ENCODE measurements at places on chromosomes 7 and 10. TPM values are rescaled to one million over a fixed set of nuclear protein-coding genes. Genes with fewer than 3 reads are reported as not detected.

Gene CRHR2
- not detected for total RNA-seq

Gene SFTPA2
- not detected for total RNA-seq

Gene FAM25G
- total RNA-seq = not detected

Gene SLC39A12
- total RNA-seq = not detected

Gene GTF2IRD1
- total RNA-seq = 15.0 TPM

Gene TRIM50
- not detected for total RNA-seq

Gene ALOX5
- total RNA-seq = 25.3 TPM

Gene OR2A5
- total RNA-seq = not detected

Gene HOXA13
- 35.3 TPM for total RNA-seq

Gene PDK4
- 254 TPM for total RNA-seq

Gene PNLIP
- not detected for total RNA-seq

Gene CCL24
- total RNA-seq = not detected

Gene LMOD2
- total RNA-seq = not detected

DNA sequence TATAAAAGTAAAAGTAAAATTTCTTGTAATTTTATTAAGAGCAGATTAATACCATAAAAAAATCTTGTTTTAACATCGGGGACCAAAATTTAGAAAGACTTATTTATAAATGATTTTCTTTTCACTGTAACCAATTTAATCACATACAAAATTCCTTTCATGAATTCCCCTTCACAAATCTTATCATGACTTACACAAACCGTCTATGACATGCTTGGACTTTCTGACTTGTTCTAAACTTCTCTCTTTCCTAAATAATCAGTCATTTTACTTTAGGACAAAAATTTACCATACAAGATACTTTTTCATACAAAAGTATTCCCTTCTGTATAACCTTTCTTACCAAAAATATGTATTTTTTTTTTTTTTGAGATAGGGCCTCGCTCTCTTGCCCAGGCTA is 9.3 kb downstream of the CROT start:
- no peak for DNase-seq
- no peak overlapping the region for H3K27ac ChIP-seq
- no peaks in the 10 kb centered on the region for H3K4me1 ChIP-seq
- peaks cover 17% of the 10 kb centered on the region for H3K36me3 ChIP-seq
- no peak overlapping the region for H3K4me3 ChIP-seq

GRCh38 chr7:157619753-157620525 is 283.1 kb downstream of the DNAJB6 start:
- H3K4me3 ChIP-seq = no peak overlapping the region
- H3K4me1 ChIP-seq = no peaks in the 10 kb centered on the region
- no peak overlapping the region for H3K27ac ChIP-seq

DNA sequence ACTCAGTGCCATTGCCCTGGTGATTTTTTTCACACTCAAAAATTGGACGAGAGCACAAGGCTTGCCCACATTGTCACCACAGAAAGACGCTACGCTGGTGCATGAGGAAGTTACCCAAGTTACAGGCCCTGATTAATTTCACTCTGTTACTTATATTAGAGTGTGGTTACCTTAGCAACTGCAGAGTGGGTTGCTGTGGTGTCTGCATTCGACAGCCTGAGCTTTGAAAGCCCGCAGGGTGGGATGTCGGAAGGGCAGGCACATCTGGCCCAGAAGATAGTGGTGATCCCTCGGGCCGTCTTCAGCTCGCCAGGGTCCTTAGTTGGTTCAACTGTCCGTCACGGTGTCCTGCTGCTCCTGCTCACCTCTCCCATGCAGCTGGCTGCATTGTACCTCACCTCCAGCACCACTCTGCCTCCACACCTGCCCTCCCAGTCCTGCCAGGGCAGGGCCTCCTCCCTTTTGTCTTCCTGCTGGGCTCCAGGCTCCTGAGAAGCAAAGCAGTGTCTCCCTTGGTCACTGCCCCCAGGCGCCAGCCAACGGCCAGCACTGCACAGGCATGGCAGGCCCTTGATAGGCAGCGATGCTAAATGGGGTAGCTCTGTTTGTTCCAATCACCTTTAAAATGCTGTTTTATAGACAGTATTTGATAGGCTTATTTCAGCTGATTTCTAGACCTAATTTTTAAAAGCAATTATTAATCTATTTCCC is 167.2 kb downstream of the EBF3 start:
- H3K36me3 ChIP-seq = no peaks in the 10 kb centered on the region
- H3K27ac ChIP-seq = no peak overlapping the region
- DNase-seq = no peak
- no peak overlapping the region for H3K4me3 ChIP-seq

DNA sequence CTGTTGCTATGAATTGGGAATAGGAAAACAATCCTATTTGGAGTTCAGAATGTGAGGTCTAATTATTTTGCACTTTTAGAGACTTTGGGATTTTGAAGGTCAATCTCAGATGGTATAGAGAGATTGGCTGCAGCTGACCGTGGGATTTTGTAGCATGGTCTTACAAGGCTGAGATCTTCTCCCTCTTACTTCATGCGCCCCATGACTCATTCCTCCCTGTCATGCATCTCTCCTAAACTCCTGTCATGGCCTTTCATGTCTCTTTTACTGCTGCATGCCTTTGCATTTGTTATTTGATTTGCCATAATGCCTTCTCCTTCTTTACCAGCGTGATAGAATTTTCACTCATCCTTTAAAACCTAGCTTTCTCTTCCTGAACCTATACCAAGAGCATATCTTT is 133.1 kb downstream of the BBS9 start:
- no peak for DNase-seq
- H3K27ac ChIP-seq = no peak overlapping the region
- no peaks in the 10 kb centered on the region for H3K27me3 ChIP-seq

DNA sequence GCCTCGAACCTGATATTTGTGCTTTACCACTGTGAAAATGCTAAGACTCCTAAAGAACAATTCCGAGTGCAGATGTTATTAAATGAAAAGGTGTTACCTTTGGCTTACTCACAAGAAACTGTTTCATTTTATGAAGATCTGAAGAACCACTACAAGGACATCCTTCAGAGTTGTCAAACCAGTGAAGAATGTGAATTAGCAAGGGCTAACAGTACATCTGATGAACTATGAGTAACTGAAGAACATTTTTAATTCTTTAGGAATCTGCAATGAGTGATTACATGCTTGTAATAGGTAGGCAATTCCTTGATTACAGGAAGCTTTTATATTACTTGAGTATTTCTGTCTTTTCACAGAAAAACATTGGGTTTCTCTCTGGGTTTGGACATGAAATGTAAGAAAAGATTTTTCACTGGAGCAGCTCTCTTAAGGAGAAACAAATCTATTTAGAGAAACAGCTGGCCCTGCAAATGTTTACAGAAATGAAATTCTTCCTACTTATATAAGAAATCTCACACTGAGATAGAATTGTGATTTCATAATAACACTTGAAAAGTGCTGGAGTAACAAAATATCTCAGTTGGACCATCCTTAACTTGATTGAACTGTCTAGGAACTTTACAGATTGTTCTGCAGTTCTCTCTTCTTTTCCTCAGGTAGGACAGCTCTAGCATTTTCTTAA is 47.7 kb downstream of the MINPP1 start:
- DNase-seq = no peak
- H3K36me3 ChIP-seq = no peaks in the 10 kb centered on the region
- H3K27me3 ChIP-seq = no peaks in the 10 kb centered on the region
- no peaks in the 10 kb centered on the region for H3K4me1 ChIP-seq
- no peak overlapping the region for H3K27ac ChIP-seq
- H3K4me3 ChIP-seq = no peak overlapping the region

DNA sequence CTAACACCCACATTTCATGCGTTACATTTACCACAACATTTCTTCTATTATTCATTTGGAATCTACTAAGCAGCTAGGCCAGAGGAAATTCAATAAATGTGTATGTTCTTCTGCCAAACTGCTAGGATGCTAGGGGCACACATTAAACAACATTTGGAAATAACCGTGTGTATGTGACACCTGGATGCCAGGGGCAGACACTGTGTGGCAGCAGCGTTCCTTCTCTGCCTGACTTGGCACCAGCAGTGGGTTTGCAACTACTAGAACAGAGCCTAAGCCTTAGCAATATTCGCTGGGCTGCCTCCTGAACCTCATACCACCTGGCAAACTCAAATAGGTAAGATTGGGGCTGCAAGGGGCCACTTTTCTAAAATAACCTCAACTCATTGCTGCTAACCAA is 182.1 kb downstream of the CHCHD3 start:
- H3K36me3 ChIP-seq = no peaks in the 10 kb centered on the region
- DNase-seq = no peak
- no peaks in the 10 kb centered on the region for H3K27me3 ChIP-seq
- H3K4me3 ChIP-seq = no peak overlapping the region

- DNase-seq = no peak
- no peaks in the 10 kb centered on the region for H3K4me1 ChIP-seq
- no peak overlapping the region for H3K27ac ChIP-seq
These were observed 60.6 kb downstream of the WDR37 start for GRCh38 chr10:1116696-1117280.

DNA sequence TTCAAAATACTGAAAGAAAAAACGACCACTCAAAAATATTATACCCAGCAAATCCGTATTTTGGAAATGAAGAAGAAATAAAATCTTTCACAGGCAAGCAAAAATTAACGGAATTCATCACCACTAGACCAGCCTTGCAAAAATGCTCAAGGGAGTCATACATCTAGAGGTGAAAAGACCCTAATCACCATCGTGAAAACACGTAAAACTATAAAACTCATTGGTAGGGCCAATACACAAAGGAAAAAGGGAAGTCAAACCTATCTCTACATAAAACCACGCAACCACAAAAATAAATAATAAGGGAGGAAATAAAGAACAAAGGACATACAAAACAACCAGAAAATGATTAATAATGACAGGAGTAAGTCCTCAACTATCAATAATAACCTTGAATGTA is 6.6 kb upstream of the AKR1B1 start:
- no peak for DNase-seq
- no peaks in the 10 kb centered on the region for H3K4me1 ChIP-seq
- H3K27me3 ChIP-seq = no peaks in the 10 kb centered on the region
- H3K4me3 ChIP-seq = no peak overlapping the region
- no peak overlapping the region for H3K27ac ChIP-seq

DNA sequence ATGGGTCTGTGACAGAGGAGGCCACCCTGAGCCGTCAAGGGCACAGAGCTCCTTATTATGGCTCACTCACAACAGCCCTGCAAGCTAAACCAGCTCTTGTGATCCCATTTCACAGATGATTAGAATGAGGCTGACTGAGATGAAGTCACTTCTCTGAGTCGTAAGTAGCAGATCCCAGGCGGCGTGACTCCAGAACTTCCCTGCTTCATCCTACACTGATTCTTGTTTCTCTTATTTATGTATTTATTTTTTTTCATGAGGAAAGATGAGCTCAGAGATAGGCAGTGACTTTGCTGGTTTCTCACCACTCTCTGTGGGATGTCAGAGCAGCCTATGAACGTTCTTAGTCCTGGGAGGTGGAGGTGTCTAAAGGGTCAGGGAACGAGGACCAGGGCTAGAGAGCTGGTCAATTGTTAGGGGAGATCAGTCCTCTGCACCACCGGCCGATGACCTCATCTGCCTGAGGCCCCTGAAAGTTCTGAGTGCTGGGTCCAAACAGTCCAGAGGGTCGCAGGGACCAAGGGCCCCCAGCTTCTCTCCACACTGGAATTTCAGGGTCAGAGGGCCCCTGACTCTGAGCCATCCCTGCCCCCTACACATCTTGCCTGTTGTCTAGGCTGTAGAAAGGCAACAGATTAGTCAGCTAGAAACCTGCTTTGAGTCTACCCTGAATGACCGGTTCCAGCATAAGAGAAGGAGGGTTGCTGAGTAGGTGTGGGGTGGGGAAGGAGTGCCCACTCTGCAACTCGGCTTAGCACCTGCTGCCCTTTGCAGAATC is 17.9 kb downstream of the CLRN3 start:
- H3K27me3 ChIP-seq = no peaks in the 10 kb centered on the region
- no peak for DNase-seq
- H3K4me3 ChIP-seq = no peak overlapping the region
- H3K4me1 ChIP-seq = no peaks in the 10 kb centered on the region
- no peak overlapping the region for H3K27ac ChIP-seq

DNA sequence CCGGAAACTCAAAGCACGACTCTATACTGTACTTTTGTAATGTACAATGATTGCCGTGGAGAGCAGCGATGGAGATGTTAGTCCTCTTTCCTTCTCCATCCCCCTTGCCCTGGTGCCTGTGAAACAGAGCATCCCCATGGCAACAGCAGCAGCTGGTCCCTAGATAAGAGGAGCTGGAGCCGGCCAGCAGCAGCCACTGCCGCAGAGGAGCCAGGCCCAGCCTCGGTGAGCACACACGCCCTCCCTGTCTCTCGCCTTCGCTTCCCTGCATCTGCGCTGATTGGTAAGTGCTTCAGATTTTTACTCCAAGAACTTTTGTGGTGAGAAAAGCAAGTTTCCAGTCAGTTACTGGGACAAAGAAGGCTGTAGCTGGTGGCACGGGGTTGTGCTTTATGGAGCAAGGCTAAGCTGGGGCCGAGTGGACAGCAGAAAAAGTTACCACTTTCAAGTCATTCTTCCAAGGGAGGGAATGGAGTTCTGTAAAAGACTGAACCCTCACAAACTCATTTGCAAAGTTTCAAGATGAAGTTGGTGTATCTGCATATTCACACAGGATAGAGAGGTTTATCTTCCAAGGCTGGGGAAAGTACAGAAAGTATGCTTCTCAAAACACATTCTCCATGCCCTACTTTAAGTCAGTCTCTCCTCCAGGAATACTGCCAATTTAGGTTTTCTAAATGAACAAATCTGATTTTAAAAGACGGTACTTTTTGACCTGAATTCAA is at the start of gene PPP1R17:
Gene PPP1R17, plus strand, starts transcription at position 192 of the 725 bp plus-strand sequence. CDS start 5,227 bp downstream, outside the sequence.
- H3K4me3 ChIP-seq = no peak within 1 kb of the TSS
- no peaks in the 10 kb centered on the region for H3K36me3 ChIP-seq
- no peaks in the 10 kb centered on the region for H3K27me3 ChIP-seq
- DNase-seq = no peak
- H3K27ac ChIP-seq = no peak within 1 kb of the TSS
- H3K4me1 ChIP-seq = no peaks in the 10 kb centered on the region

DNA sequence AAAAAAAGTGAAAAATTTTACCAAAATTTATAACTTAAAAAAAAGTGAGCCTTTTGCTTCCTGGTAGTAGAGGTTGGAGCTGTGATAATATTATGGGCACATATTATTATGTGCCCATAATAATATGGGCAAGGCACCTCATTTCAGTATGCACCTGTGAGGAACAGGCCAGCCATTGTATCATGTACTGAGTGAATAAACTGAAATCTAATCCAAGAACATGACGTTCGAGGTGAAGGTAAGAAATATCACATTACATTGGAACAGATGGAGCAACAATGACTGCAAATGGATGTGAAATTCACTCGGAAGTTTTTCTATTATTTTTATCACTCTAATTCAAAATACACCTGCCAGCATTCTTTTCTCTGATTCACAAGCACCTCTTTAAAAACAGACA is 216.0 kb downstream of the KLF6 start:
- no peaks in the 10 kb centered on the region for H3K36me3 ChIP-seq
- H3K4me3 ChIP-seq = no peak overlapping the region
- H3K27me3 ChIP-seq = no peaks in the 10 kb centered on the region
- DNase-seq = no peak
- no peak overlapping the region for H3K27ac ChIP-seq

GRCh38 chr10:71964743-71965515 is 734 bp downstream of the CHST3 start:
- peak overlapping the region; percentile 93 for H3K27ac ChIP-seq
- DNase-seq = peak; percentile 92
- H3K4me1 ChIP-seq = peaks cover 62% of the 10 kb centered on the region

Data from sigmoid colon (tissue), 7 donors.